Activated CD4-positive, alpha-beta T cell treated with anti-CD3 and anti-CD28 coated beads, Interleukin-10, Interleukin-2, amounts not matched to agents 100 ng/mL and 50 ng/mL, durations not matched to agents 16 hours and 8 hours (primary cell): ENCODE measurements at places on chromosomes 7 and 10.

DNA sequence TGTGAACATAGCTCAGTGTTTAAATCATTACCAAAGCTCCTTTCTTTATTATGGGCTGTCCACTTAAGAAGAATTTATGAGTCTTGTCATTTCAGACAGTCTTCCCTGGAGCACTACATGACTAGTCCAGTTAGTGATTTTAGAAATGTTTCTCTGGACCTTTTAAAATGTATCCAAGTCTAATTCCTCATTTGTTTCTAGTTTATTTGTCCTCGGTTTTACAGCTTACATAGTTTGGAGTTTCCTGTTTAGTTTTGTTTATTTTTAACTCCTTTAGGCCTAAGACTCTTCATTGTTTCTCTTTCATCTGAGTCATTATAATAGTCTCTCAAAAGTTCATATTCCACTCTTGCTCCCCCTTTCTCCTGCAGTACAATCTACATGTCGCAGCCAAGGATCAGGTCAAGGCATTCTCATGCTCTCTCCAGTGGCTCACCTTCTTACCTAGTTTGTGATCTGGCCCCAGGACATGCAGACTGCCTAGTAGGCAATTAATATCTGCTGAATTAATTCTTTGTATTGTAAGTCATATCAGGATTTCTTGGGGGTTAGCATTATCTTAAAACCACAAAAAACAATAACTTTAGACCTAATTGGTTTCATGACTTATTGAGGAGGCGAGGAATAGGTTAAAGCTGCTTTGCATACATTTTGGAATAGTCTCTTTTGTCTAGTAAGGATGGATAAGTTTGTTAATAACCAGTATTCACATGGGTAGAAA, 93.8 kb downstream of the MAPK8 start:
- no peak for DNase-seq

GRCh38 chr10:60023155-60023877, 117.0 kb upstream of the CCDC6 start:
- no peak for DNase-seq

- no peak for DNase-seq
These were observed 940.1 kb upstream of the SORCS1 start for GRCh38 chr10:108104551-108105156.

DNA sequence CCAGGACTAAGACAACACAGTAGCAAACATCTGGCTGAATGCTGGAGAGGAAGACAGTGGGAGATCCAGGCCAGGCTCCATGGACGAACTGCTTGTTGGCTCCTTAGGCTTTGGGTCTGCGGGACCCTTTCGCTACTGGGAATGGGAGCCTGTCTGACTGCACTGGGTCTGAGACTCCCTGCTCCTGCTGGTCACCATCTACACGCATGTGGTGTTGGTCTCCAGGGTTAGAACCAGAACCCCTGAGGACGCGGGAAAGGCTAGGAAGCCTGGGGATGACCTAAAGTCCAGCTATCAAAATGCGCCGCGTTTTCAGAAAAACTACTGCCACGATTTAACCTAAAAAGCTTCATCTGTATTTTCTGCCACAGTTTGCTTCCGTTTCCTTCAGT, 817 bp upstream of the DNAJB6 start:
- no peak for DNase-seq

GRCh38 chr10:118868589-118868988, 113.8 kb upstream of the CACUL1 start:
- DNase-seq, result peak; percentile 55

DNA sequence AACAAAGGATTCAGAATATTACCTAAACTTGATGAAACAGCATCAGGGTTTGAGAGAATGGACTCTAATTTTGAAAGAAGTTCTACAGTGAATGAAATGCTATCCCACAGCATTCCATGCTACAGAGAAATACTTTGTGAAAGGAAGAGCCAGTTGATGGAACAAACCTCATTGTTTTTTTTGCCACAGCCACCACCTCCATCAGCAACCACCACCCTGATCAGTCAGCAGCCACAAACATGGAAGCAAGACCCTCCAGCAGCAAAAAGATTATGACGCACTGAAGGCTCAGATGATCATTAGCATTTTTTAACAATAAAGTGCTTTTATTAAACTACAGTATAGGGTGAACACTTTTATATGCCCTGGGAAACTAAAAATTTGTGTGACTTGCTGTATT, 98.7 kb downstream of the LRRC4 start:
- DNase-seq, result no peak

DNA sequence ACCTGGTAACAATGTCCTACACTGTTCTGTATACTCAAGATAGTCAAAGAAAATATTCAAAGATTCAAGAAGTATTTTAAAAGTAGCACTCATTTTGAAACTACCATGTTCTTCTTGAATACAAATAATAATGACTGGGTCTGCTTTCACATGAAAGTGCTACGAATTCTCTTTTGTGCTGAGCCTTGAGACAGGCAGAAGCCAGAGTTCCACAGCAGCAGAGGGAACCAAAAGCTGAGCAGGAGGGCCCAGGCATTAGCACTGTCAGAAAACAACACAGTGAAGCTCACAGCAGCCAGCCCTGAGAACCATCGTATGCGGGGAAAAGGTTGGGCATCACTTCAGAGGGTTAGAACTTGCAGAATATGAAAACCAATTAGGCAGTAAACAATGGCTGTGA, 38.9 kb downstream of the ANKMY2 start:
- DNase-seq, result no peak

GRCh38 chr7:99772565-99772964, 11.4 kb downstream of the CYP3A4 start:
- no peak for DNase-seq

DNA sequence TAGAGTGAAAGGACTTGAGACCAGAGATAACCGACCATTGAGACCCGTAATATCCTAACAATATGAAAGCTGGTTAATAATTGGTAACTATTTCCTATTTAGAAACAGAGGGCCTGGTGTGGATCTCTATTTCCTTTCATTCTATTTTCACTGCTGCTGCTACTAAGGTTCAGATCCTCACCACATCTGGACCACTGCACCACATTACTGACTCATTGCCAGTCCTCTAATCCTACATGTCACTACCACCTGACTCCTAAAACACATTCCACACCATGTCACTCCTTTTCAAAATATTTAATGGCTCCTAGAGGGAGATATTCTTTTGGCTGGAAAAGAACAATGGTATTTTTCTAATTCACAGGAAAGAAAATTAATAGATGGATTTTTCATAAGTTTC, 6.4 kb downstream of the USP54 start:
- DNase-seq, result no peak
